ENCODE measurements at places on chromosomes 3 and 15.

- DNase-seq: no peak
These were observed 76.0 kb downstream of the ZBBX start for GRCh38 chr3:167304077-167304476.

DNA sequence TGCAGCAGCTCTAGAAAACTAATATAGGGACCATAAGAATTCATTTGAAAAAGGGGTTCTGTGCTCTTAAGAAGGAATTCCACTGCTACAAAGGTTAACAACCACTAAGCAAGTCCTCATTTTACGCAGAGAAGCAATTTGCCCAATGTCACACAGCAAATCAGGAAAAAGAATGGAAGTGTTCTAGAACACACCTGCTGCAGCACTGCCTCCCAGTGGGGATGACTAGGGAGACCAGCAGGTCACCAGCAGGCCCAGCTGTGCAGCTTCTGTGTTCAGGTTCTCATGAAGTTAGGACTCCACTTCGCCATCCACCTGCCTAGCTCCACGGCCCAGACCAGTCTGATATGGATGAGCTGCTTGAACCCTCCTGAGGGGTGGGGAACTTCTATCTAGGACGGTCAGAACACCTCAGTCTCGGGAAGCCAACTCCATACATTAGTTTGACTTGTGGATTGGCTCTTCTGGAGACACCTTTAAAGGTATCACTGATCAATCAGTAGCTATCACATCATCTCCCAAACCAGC, 18.6 kb downstream of the POMGNT2 start:
- no peak for DNase-seq

- no peak for DNase-seq
These were observed 246.7 kb downstream of the LPP start for GRCh38 chr3:188400494-188401243.

GRCh38 chr3:195017151-195017550, 253.8 kb downstream of the XXYLT1 start:
- DNase-seq: no peak

GRCh38 chr3:171953301-171954022, 85.9 kb upstream of the FNDC3B start:
- DNase-seq: no peak

DNA sequence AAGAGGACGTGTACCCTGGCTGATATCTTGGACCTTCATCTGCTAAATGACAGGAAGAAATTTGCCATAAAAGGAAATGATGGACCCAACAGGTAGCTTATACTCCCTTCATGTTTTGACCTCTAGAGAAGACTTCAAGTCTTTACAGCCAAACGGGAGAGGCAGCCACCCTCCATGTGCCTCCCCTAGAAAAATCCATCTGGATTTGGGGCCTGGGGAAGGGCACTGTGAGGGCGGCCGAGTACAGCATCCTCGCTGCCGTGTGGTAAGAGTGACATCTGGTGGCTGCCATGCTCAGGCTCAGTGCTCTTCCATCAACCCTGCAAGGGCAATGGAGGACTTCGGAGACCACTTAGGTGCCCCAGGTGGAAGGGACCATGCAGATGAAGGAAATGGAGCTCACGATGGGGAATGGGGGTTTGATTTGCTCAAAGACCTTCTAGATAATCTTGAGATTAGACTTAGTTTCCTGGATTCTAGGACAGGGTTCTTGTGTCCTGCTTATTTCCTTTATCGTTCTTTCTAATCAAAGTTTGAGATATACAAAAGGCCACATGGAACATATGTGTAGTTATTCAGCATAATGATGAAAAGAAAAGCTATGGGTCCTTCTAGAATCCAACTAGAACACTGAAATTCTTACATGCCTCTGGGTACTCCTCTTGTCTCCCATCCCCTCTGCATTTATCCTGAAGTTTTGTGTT, 44.4 kb downstream of the AQP9 start:
- no peak for DNase-seq

DNA sequence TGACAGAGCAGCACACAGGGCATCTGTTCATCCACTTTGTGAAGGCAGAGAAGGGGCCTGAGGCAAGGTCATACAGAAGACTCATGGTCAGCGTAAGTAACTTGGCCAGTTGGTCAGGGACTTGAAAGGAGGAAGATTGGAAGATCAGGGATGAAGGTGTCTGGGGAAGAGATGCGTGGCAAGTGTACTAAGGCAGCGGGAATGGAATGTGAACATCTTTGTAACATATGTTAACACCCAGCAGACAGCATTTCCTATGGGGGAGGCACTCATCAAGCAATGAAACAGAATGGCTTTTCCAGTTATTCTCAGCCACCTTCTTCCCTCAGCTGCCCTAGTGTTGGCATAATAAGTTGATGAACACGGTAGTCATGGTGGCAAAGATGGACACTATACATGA, 7.8 kb upstream of the RFC4 start:
- no peak for DNase-seq
